ENCODE measurements at places on chromosomes 2 and 18.

GRCh38 chr2:238260883-238261282 lies 21.0 kb upstream of the HES6 start:
- DNase-seq = peak; percentile 44

DNA sequence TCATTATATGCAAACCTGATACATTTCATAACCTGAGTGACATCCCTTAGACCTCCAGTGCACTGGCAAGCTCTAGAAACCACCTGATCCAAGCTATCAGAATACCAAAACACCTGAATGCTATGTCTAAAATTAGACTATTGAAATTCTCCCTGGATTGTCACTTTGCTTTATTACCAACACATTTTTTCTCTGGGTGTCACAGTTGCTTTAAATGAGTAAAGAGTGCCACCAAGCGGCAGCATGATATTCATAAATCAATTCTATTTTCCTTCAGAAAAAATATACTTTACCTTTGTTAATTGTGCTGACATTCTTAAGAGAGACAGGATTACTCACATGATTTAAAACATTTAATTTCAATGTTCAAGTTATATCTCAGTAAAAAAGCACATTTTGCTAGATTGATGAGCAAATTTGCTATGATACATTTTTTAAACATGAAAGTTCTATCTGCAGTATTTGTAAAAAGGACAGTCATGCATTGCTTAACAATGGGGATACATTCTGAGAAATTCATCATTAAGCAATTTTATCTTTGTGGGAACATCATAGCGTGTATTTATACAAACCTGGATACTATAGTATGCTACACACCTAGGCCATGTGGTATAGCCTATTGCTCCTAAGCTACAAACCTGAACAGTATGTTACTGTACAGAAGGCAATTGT lies 338.4 kb upstream of the SLC39A10 start:
- no peak for DNase-seq

GRCh38 chr2:15760232-15760910 lies 168.7 kb downstream of the DDX1 start:
- DNase-seq = no peak

GRCh38 chr2:2572393-2573204 lies 241.5 kb upstream of the MYT1L start:
- no peak for DNase-seq

DNA sequence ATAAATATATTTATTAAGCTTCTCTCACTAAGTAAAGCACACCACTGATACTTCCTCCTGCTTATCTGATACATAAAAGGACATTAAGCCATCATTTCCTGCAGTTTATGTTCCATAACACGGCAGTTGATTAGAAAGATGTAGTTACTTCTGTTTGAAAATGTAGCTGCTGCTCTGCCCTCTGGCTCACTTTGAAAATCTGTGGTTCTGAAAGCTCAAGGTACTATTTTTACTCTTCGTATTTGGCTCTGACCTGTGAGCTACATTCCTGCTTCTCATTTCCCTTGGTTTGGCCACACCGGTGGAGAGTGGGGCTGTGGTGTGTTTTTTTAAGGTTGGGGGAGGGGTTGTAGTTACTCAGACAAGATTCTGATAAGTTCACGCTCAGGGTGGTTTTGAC lies 12.8 kb upstream of the TTN start:
- DNase-seq = no peak

GRCh38 chr2:196586511-196586991 lies 53.0 kb upstream of the CCDC150 start:
- DNase-seq = no peak

GRCh38 chr2:122636097-122636496 lies 880.6 kb downstream of the TSN start:
- no peak for DNase-seq

- no peak for DNase-seq
Measured at GRCh38 chr2:222353993-222354392, 55.2 kb upstream of the PAX3 start.

DNA sequence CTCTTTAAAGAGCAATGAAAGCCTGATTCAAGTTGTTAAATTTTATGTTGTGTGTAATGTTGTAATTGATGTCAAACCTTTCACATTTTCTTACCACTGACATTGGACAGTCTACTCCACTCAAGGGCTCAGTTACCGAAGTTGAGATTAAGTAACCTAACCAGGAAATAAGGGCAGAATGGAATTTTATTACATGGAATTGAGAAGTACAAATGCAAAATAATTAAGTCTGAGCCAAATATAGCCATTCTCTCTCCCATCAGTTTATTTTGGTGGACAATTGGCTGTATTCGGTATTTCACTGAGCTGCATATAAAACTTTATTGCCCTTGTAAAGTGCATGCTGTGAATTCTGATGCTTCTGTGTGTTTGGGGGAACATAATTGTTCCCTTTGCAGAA lies 231.5 kb downstream of the TTC32 start:
- DNase-seq = no peak

DNA sequence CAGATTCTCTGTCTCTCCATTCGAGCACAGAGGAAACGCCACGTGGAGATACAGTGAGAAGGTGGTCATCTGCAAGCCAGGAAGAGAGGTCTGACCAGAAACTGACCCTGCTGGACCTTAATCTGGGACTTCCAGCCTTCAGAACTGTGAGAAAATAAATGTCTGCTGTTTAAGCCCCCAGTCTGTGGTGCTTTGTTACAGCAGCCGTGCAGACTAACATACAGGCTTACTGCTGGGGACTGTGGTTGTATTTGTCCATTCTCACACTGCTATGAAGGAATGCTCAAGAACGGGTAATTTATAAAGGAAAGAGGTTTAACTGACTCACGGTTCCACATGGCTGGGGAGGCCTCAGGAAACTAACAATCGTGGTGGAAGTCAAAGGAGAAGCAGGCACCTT lies 432.7 kb downstream of the IRS1 start:
- no peak for DNase-seq
